COR-L47 (cell line): ENCODE measurements at places on chromosomes 6 and 20.

GRCh38 chr6:130381012-130381411, 15.2 kb downstream of the TMEM200A start:
- DNase-seq, result no peak

DNA sequence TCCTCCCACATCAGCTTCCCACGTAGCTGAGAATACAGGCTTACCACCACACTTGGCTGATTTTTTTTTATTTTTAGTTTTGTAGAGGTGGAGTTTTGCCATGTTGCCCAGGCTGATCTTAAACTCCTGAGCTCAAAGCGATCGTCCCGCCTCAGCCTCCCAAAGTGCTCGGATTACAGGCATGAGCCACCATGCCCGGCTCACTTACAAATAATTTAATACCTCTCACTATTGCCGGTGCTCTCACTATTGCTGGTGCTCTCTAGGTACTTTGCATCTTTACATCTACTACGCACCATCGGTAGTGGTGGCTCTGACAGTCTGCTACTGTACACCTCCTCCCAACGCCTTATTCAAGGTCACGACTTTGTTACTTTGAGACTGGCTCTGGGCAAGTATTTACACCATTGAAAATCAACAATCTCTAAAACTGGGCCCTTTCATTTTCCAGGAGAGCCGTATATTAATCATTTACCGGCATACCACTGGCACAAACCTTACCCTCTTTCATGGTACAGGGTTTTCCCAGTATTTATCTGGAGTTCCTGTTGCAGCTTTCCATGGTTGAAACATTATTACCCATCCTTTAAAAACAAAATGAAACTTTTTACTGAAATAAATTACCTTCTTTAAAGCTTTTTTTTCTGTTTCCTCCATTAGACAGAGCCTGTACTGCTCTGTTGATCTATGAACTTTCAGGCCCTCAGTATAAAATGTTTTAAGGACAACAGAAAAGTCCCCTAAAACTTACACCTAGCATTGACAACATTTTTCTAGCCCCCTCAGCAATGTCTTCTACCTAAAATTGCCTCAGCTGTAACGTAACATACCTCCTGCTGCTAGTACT, 259.6 kb upstream of the PLCB4 start:
- DNase-seq, result no peak

GRCh38 chr6:7050004-7050403, 57.8 kb upstream of the RREB1 start:
- no peak for DNase-seq

DNA sequence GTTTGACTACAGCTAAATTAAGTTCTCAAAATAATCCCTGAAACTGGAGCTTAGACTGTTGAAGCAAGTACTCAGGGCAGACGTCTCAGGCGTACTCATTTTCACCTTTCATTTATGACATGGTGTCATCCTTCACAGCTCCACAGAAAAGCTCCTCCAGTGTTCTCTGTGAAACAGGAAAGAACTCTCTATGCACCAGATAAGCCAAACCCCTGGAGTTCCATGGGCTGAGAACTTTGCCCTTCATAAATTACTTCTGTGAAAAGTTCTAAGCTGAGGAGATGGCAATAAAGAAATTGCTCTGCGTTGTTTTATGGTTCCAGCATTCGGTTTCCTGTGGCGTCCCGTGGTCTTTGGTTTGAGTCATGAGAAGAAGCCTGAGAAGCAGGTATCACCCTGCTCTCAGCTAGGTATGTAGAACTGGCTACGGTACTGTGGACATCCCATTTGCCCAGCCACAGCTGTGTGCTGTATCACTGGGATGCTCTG, 20.2 kb upstream of the RREB1 start:
- DNase-seq, result no peak

- DNase-seq, result no peak
Measured at GRCh38 chr6:146297815-146298214, 245.8 kb upstream of the RAB32 start.

- no peak for DNase-seq
Measured at GRCh38 chr20:11331096-11331495, 586.6 kb upstream of the BTBD3 start.

- DNase-seq, result no peak
Measured at GRCh38 chr6:117733341-117733740, 58.1 kb downstream of the NUS1 start.

DNA sequence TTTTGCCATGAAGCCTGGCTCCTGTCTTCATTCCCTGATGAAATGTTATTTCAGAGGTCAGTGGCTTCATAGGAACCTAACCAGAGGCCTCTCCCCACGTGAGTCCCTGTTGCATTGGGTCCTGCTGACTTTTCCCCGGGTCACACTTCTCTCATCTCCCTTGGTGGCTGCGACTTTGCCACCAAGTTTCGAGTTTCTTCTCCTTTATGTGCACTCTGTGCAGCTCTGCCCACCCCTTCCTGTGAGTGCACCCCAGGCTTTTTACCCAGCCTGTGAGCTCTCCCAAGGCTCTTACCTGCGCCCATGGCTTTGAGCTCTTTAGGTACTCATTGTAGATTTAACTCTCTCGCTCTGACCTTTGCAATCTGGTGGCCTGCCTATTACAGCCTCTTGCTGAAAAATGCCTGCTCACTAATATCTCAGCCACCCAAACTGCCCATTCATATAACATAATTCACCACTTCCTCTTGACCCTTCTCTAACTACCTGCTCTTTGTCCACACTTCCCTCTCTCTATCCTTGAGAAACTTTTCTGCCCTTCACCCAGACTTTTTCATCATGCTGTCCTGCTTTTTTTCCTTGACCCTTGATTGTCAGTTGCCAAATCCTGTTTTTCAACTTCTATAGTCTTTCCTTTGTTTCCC, 105.9 kb downstream of the SASH1 start:
- no peak for DNase-seq

DNA sequence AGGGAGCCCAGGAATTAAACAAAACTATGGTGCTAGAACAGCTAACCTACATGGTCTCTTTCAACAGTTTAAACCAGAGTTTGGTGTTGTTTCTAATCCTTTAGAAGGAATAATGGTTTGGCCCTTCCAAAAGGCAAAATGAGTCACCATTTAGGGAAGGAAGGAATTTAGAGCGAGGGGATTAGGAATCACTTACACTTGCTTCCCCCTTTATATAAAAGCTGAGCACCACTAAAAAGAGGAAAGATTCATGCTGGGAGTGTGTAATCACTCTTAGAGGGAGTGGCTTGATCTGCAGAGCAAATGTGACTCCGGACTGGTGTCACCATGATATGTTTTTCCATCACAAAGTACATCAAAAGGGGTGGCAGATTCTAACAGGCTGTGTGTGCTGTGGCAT, 63.6 kb downstream of the F13A1 start:
- no peak for DNase-seq

GRCh38 chr6:35856250-35856649, 51.1 kb downstream of the LHFPL5 start:
- DNase-seq, result no peak
